ENCODE measurements at places on chromosomes 7 and 10.

DNA sequence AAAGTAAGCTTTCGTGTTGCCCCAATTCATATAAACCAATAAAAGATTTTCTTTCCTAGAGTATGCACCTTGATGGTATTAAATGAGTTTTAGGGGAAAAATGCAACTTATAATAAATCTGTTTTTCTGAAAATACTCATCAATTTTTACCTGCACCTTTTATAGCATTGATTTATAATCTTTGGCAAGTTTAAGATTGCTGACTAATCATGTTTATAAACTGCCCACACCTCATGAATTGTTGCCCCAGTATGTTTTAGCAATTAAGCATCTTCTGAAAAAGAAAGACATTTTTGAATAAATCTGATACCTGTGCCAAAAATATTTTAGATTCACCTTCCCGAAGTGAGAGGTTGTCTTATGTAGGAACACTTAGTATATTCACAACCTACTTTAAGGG lies 420.0 kb downstream of the THSD7A start:
- DNase-seq, result no peak

GRCh38 chr7:98091061-98091460 lies 15.6 kb upstream of the LMTK2 start:
- DNase-seq, result no peak

DNA sequence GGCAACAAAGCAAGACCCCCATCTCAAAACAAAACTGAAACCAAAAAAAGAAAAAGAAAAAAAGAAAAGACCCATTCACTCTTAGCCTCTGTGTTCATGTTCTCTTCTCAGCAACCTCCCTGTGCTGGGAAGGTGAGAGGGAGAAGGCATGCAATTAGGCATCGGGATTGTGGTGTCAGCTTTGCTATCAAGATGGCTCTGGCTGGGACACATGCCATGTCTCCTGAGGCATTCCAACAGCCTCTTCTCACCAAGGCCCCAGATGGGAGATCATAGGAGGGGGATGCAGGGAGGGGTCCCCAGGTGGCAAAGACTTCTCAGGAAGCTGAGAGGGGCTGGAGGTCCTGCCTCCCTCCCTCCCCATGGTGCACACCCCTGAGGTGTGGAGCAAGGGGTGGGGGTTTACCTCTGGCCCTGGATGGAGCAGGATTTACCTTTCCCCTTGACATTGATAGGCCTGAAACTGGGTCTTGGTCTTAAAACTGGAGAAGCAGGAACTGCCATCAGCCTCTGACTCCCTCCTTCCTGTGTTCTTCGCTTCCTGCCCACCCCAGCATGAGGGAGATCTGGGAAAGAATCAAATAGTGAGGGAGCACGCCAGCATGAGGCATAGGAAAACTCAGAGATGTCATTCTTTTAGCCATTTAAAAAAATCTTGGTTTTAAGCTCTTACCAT lies 96.2 kb upstream of the DUSP5 start:
- no peak for DNase-seq

GRCh38 chr7:123271231-123271630 lies 71.5 kb upstream of the SLC13A1 start:
- no peak for DNase-seq

DNA sequence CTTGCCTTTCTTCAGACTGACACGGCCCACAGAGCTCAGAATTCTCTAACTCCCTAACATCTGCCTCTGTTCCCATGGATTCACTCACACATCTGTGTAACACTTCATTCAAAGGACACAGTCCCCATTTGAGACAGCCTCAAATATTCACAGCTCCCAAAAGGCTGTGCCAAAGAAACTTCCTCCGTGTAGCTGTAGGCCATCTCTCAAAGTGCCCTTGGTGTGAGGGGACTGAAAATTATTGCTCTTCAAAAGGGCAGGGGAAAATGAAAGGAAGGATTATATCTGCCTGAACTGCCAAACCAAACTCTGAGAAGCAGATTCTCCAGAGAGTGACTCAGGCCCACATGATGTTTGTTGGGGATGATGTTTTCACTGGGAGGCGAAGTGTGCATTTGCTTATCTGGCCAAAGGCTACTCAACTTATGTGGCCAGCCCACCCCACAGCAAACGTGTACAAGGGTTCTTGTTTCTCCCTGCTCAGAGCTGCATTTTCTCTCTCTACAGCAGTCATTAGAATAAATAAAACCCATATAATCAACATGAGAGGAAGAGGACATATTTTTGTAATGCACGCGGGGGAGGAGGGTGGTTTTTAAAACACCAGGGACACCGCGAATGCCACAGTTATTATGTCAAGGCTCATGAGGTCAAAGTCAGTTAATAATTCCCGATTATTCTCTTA lies 302.4 kb upstream of the NFE2L3 start:
- no peak for DNase-seq

DNA sequence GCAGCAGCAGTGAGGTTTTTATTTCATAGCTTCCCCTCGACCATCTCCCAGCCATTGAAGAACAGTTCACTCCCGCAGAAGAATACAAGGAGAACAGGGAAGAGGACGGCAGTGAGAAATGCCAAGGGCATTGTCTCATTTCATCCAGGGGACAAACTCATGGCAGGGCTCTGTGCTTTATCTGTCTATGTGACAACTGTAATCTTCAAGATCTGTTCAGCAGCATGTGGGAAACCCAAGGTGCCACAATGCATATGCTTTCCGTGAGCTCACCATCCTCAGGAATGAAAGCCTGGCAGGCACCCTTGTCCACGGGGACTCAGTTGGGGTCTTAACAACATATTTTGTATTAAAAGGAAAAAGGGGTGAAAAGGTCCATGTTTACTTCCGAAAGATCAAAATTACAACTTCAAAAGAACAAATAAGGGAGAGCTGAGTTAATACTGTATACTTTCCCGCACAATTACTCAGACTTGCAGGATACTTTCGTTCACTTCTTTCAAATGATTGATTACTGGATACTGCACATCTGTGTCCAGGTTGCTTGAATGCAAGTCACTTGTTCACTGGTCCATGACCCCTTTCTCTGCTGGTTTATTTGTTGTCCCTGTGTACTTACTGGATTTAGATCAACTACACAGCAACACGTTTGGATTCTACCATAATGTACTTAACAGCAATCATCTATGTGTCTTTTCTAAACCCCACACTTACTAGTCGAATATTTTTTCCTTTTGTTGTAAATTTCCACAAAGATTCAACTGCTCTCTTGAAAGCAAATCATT lies 90.1 kb upstream of the ATP6V0A4 start:
- no peak for DNase-seq

DNA sequence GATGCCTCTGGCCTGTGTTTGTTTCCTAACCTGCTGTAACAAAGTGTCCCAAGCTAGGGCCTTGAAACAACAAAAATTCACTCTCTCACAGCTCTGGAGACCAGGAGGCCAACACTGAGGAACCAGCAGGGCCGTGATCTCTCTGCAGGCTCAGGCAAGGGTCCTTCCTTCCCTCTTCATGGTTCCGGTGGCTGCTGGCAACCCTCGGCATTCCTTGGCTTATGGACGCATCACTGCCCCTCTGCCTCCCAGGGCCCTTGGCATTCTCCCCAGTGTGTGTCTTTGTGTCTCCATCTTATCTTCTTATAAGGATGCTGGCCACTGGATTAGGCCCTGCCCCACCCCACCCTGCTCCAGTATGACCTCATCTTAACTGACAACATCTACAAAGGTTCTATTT lies 17.0 kb downstream of the CNPY1 start:
- no peak for DNase-seq

DNA sequence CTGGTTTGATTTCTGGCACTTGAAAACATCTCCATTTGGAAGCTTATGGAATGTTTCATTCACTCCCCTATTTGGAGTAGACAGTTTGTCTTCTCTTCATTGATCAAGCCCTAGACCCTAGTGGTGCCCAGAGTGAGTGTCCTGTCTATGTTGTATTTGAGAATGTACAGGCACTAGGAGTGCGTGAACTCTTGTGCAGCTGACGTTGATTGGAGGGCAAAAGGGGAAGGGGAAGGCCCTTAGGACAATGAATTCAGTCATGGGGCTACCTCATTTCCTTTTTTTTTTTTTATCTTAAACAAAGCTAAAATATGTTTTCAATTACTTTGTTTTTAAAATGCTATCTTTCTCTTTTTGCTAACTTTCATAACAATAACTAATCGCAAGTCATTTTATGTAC lies 66.5 kb downstream of the ADD3 start:
- peak; percentile 14 for DNase-seq

DNA sequence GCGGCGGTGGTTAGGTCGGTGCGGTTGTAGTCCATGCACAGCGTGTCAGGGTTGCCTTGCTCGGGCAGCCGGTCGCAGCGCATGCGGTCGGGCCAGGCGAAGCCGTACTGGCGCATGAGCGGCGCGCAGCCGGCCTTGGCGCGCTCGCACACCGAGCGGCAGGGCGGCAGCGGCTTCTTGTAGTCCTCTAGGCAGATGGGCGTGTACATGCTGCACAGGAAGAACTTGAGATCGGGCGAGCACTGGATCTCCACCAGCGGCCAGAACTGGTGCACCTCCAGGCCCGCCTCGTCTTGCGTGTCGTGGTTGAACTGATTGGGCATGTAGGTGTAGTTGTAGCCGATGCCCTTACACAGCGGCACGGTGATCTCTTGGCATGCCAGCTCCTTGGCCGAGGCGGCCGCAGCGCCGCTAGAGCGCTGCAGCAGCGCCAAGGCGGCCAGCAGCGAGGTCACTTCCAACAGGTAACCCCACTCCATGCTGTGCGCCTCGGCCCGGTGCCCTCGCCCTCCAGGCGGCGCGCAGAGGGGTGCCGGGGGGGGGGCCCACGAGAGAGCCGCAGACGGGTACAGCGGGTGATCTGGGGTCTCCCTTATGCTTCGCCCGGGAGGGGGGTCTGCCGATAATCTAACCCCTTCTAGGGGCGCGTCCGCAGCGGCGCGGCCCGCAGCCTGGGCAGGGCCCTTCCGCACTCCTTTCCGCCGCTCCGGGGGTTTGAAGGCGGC lies 983 bp downstream of the FZD8 start:
- peak; percentile 20 for DNase-seq

DNA sequence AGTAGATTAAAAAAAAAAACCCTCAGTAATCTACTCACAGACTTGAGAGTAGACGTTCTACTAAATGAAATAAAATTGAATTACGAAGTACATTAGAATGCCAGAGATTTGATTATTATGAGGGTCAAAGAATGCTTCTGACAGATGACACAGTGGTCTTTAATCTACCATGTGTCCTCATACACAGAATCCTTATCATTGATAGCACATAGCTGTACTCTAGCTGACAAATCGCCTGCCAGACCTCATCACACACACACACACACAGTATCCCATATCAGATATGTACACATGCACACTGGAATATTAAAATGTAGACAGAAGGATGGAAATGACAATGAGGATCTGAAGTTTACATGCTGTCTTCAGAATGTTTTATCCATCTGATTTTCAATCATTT lies 104.6 kb downstream of the SORCS1 start:
- DNase-seq, result no peak

DNA sequence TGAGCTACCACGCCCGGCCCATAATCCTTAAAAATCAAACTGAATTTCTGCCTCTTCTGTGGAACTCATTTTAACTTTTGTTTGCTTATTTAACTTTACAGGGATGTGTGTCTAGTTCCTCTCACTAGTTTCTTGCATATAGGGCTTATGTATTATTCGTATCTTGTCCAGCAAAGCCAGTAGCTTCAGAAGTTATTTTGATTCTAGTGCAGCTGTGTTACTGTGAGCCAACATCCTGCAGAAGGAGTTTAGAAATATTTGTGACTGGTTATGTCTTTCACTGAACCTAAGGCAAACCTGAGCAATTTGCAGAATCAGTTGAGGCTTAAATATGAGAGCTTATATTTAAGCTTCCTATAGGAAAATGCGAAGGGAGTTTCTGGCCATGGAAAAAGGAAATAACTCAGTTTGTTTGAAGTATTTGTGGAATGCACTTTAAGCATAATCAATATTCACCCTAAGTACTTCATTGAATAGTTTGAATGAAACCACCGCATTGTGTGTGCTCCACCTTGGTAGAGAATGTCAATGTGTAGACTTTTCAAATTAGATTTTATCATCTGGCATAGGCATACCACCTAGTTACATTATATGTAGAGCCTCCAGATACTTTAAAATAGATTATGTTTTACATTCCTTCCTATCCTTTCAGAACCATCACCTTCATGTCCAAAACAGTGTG lies 90.8 kb downstream of the MCU start:
- DNase-seq, result no peak

DNA sequence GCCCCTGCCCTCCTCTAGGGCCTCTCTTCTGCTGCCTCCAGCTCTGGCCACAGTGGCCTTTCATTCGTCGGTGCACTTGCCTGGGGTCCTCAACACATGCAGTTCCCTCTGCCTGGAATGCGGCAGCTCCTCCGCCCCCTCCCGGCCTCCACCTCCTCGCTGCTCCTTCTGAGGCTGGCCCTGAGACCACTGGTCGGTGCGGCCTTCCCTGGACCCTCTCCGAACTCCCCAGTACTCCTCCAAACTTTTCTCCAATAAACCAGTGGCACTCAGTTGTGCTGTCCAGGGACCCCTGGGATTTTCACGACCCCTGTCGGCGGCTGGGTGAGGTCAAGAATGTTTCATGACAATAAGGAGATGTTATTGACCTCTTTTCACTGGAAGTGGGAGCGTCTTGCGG lies 53.5 kb downstream of the BMS1 start:
- no peak for DNase-seq

GRCh38 chr7:150631084-150631826 lies 930 bp downstream of the GIMAP6 start:
- no peak for DNase-seq

DNA sequence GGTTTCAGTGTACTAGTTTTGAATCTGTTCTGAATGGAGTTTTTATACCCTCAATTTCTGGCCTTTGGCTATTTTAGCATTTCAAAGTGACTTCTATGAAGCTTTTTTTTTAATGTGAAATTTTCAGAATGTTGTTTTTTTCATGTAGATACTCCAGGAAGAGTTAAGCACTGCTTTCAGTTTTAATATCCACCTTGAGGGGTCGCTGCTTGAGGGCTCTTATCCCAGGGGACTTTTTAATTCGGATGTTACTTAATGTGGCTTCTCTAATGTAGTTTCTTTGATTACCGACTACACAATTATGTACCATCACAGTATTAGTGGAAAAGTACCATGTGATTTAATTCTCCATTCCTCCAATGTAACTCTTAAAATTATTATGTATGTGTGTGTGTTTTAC lies 5.2 kb downstream of the IFIT5 start:
- no peak for DNase-seq

DNA sequence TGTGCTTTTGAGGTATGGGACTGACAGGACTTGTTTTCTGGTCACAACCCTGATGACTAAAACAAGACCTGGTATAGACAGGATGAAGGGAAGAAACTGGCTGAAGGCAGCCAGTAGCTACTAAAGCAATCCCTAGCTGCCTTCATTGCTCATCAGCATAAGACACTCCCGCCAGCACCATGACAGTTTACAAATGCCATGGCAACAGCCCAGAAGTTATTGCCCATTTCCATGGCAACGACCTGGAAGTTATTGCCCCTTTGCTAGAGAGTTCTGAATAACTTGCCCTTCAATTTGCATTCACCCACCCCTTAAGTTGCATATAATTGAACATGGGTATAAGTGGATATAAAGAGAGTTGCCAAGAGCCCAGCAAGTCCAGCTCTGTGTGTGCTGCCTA lies 169.6 kb upstream of the FAM171A1 start:
- DNase-seq, result no peak

Data from HFF-Myc (cell line).